NCI-H146 (cell line): ENCODE measurements at places on chromosomes 2 and 18.

- no peak for DNase-seq
Observed at GRCh38 chr2:75892490-75892889, 181.8 kb upstream of the GCFC2 start.

DNA sequence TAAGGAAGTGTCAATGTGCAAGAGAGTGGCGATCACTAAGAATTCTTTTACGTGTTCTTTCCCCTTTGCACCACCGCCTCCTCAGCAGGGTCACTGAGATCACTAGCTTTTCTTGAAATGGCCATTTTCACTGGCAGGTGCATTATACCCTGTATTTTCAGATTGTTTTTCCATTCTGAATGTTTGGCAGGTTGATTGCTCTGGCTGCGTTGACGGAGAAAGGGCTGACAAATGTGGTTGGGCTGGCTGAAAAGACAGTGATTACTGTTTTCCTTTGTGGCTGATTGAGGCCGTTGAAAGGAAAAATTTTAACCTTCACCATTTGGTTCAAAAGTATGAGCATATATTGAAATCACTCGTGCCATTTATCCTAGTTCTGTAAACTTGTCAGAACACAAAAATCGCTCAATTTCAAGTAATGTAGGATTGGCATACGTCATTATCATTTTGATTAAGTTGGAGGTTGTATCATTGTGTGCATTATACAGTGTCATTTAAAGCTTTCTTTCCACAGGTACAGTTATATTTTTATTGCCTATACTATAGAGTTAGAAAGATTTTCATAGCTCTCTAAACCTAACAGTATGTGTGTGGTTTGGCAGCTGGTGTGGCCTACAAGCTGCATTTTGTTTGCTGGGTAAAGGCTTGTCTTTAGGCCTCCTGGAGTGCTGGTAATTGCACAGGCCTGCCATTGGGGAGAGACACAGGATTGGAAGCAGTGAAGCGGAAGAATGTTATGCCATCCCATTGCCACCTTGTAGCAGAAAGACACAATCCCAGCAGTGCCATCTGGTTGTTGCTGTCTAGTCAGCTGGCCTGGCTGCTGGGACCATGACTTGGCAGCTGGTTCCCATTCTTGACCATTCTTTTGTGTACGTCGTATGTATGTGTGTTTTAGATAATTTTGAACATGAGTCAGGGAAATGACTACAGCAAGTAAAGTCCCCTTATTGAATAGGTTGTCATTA, 36.7 kb downstream of the DYNC1I2 start:
- DNase-seq, result peak; percentile 95

- DNase-seq, result peak; percentile 84
Observed at GRCh38 chr2:158796652-158797051, 1.5 kb downstream of the DAPL1 start.

GRCh38 chr18:69400253-69400975, at the start of gene DOK6:
Gene DOK6, plus strand, starts transcription at chr18:69400888.
- DNase-seq, result peak; percentile 93

DNA sequence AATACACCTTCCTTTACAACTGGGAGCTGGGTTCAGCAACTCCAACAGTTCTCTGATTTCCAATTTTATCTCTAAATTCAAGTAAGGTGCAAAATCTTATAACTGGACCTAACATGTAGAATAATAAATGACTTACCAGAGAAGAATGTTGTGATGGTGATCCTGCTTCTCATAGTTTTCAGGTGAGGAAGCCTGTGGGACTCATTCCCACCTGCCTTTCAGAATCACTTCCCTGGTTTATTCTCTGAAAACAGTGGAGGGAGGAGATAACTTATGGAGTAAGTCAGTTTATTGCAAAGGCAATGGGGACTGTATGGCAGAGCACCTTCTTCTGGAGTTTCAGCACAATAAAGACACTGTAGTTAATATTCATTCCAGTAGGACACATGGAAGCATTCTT, 1188.2 kb upstream of the FAM98A start:
- DNase-seq, result no peak

DNA sequence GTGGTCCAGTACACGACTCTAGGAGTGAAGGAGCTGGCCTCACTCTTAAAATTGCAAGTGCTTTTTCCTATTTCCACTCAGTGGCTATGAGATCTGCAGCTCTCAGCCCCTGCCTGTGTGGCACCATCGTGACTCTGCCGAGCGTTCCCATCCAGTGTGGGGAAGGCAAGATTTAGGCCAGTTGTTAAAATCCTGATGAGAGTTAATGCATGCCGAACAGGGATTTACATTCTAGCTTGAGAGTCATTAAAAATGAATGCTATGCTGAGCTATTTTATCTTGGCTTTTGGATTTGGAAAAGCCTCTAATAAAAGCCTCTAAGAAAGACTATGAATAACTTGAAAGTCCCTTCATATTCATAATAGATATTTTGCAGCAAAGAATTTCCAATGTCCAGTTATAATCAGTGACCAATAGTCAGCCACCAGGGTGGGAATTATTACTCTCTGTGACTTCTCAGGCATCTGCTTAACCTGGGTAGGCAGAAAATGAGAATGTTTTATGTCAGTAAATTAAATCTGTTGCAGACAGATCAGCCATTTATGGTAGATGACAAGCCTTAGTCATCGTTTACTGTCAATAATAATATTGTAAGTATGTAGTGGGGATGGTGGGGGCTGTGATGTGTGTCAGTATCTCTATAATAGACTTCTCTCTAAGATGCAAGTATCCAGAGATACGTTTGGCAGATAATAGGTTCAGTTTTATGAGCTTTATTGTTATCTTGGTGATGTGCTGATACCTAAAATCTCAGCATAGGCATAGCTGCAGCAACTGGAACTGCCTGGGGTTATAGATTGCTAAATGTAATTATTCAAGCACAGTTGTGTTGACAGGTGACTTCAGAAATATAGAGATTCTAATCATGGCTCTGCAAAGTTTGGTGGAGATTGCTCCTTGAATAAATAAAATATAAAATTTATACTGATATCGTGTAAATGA, 207.8 kb downstream of the SOCS6 start:
- peak; percentile 18 for DNase-seq

GRCh38 chr2:26945991-26946750, 24.3 kb upstream of the MAPRE3 start:
- DNase-seq, result no peak

DNA sequence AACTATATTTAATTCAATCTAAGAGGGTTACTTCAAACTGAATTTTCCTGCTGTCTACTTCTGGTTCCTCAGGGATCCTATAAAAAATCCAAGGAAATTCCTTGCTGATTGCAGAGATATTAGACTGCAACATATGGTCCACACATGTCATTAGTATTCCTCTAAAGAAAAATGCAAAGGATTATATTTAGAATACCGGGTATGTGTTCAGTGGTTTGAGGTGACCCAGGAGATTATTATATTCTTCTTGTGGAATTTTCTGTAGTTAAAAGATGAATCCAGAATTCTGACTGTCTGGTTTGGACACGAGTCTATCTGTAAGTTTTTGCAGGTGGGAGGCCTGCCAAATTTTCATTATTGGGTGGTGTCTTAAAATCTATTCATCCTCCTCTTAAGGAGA, 18.2 kb downstream of the HOXD1 start:
- DNase-seq, result no peak

GRCh38 chr2:43194121-43194869, 32.1 kb downstream of the ZFP36L2 start:
- no peak for DNase-seq

- DNase-seq, result no peak
Observed at GRCh38 chr2:26532301-26533250, 54.7 kb upstream of the OTOF start.

DNA sequence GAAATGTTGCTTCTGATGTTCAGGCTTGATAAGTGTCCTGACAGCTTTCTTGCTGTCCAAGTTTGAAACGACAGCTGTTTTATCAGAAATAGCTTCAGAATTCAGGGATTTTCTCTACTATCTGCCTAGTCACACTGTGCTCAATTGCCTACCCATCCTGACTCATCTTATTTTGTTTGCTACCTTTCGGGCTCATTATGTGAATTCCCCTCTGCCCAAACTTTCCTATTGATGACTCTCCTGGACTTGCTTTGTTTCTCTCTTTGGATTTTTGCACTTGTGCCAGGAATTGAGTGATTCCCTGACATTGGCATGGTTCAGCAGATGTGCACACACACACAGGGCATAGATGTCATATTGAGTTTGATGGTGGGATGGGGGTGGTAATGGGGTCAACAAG, 1052.6 kb upstream of the PIK3C3 start:
- DNase-seq, result no peak

GRCh38 chr2:217774232-217774631, 228.6 kb downstream of the TNS1 start:
- no peak for DNase-seq

DNA sequence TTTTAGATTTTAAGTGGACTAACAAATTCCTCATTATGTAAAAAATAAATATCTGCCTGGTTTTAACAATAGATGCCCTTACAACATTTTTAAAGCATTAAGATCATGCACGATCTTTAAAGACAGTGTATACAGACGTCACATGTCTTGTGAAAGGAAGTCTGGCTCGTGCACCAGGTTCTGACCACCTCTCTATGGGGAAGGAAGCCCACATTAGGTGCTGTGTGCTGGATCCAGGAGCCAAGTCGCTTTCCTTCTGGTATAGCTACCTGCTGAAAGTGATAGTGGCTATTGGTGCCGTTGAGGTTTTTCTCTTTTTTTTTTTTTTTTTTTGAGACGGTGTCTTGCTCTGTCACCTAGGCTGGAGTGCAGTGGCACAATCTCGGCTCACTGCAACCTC, 116.5 kb downstream of the NCK2 start:
- DNase-seq, result no peak

DNA sequence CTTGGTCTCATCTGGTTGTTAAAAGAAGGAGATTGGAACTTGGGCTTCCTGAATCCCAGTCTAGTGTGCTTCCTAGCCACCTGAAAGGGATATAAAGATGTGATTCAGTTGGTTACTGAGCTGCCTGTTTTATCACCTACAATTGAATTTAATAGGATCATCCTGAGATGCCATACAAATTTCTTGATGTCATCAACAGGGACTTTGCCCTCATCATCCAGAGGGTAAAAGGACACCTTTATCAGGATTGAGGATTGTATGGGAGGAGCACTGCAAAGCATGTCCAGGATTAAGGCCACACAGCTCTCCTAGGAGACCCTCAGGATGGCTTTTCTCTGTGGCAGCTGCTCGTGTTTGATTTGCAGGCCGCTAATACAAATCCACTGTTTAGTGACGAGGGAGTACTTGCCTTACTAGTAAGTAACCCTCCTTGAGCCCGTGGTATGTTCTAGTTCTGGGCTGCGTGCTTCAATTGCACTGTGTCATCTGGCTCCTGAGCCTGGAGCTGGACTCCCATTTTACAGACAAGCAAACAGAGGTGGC, 28.6 kb downstream of the SH3RF3 start:
- DNase-seq, result no peak

DNA sequence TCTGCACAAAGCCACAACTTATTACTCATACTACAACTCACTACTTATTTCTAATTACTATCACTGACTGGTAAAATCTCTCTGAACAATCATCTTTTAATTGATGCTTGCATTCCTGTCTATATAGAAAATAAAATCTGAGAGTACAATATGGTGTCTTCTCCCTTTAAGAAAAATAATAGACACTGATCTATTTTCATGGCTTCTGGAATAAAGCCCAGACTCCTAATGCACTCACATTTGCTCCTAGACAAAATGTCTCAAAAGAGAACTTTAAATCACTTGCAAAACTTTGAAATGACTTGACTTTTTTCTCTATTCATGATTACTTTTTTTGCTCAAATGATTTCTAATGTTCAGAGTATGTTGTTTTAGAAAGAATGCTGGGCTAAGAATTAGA, 28.7 kb downstream of the ESCO1 start:
- DNase-seq, result no peak

GRCh38 chr2:177056481-177056929, 156.1 kb upstream of the HNRNPA3 start:
- DNase-seq, result peak; percentile 42

GRCh38 chr18:7921938-7922587, 354.9 kb downstream of the PTPRM start:
- no peak for DNase-seq

DNA sequence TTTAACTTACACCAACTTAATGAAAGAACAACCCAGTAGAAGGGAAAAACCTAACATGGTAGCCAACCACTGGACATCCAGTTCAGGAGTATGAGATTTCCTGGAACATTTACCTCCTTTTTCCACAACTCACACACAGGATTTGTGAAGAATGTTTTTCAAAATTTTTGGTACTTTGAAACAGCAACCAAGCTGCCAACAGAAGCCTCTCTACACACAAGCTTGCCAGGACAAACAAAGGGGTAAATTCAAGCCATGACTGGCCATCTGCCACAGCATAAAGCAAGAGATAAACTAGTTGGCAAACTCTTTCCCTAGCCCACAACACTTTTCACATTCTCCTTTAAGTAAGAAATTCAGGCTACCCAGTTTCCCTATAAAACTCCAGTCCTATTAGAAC, 21.4 kb downstream of the MGAT4A start:
- DNase-seq, result no peak

DNA sequence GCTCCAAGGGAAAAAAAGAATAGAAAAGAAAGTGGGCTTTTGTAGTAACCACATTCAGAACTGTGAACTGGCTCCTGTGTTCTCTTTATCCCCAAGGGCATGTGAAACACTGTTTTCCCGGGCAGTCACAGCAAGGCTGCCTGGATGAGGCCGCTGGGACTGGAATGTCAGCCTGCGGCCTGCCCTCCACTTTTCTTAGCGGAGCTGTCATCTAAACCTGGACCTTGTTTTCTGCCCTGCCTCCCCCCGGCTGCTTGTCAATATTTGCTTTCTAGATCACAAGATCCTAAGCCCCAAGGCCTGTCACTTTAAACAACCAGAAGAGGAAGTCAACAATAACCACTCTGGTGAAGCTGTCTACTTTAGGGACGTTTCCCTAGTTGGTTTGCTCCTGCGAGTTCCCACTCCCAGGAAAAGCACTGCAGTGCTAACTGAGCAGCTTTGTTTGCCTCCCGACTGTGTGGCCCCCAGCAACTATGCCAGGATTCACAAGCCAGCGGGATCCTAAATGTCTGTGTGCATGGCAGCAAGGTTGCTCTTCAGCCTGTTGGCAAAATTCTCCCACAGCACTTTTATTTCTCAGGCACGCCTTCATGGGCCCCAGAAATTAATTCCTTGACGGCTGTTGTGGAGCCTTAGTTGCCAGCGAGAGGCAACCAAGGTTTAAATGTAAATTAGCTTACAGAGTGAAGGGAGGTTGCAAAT, 30.6 kb downstream of the SOWAHC start:
- no peak for DNase-seq

DNA sequence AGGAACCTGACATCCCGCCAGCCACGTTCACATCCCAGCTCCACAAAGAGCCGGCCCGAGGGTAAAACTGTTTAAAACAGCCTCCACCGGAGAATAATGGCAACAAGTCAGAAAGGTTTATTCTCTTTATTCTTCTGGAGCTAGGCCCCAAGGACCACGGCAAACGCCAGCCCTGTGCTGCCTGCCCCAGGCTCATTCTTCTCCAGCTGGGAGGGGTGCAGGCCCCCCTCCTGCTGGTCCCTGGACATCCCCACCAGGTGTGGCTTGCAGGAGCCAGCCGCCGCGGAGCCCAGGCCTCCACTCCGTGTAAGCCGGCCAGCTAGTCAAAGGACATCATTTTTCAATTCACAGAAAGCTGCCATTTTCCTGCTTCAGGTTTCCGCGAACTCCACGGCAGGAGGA, 65.8 kb upstream of the SALL3 start:
- DNase-seq, result peak; percentile 89

- DNase-seq, result no peak
Observed at GRCh38 chr2:184507254-184507653, 91.1 kb upstream of the ZNF804A start.

GRCh38 chr18:23523429-23524212, 20.3 kb downstream of the RMC1 start:
- DNase-seq, result no peak
